ENCODE measurements at places on chromosomes 2 and 18.
A peak's percentile ranks its signal among the peaks of the same experiment; 100 is the strongest.

GRCh38 chr18:484749-485464, 15.6 kb downstream of the COLEC12 start:
- no peak for DNase-seq

DNA sequence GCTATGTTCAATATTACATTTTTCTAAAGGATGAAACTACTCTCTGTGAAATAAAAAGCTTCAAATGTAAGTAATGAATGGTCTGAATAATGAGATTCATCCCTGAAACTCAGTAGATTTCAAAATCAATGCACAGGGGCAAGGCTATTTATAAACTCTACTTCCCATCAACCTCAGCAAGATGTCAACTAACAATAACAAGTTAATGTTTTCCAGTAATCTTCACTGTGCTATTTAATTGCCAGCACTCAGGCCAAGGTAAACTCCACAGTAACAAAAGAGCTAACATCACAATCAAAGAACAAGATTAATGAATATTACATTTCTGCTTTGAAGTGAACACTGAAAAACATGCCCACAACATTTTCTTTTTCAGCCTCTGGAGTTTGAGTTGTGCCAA, 144.3 kb upstream of the ZFP36L2 start:
- DNase-seq = no peak

GRCh38 chr2:120995152-120995551, 259.5 kb downstream of the GLI2 start:
- no peak for DNase-seq

DNA sequence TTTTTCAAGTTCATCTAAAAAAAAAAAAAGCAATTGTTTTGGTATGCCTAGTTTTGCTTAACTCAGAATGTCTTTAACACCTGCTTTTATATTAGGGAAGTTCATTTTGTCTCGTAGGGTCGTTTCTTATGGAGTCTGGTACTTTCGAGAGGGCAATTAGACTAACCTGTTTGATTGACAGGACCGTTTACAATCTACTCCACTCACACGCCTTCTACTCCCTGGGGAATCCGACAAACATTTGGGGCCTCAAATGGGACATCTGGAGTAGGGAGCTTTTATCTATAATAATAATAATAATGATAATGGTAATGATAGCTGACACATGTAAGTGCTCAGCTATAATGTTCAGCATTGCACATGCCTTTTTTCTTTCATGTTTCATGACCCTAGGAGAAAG, 261.6 kb upstream of the RASGRP3 start:
- DNase-seq = no peak

- peak; percentile 14 for DNase-seq
These were observed 1.2 kb upstream of the ANO7 start for GRCh38 chr2:241187101-241187917.

GRCh38 chr2:205865056-205865455, 182.8 kb downstream of the NRP2 start:
- no peak for DNase-seq

GRCh38 chr2:205613970-205614559, 68.2 kb upstream of the NRP2 start:
- no peak for DNase-seq

DNA sequence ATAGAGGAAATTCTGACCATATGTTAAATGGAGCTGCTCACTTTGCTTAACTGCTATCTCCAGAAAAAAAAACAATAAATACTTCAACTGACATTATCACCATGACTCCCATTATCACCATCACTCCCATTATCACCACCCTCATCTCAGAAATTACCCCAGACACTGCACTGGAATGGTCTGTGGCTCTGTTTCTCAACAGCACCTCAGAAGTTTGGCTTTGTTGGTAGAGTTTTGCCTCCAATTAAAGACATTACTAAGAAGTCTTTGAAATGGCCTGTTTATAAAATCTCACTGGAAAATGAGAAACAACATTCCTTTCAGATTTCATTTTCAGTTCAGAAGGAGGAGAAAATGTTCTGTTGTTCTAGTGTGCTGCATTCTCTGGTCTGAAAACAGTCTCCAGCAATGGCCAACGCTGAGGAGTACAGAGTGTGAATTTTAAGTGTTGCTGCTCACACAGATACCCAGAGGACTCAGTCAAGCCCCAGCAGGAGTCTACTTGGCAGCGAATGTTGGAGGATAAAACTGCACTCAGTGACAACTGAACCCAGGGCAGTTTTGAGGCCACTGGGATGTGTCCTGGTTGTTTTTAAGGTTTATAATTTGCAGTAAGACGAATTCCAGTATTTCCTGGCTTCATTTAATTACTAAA, 364.5 kb upstream of the CDH2 start:
- DNase-seq = no peak

All from D341Med (cell line).